Stimulated activated CD8-positive, alpha-beta memory T cell treated with anti-CD3 and anti-CD28 coated beads, Interleukin-15, amount 100 ng/mL, for 24 hours (primary cell): ENCODE measurements at places on chromosomes 6 and 20.

- DNase-seq = no peak
Measured at GRCh38 chr6:44216677-44217331, at the start of gene MYMX. MYMX (plus strand) TSS chr6:44216926; CDS start chr6:44217472, 546 bp downstream.

GRCh38 chr6:35635601-35636597, 52.8 kb downstream of the FKBP5 start:
- no peak for DNase-seq

- no peak for DNase-seq
Measured at GRCh38 chr20:63881451-63882226, 13.3 kb upstream of the DNAJC5 start.

- no peak for DNase-seq
Measured at GRCh38 chr6:73058736-73059135, 166.6 kb downstream of the KHDC1L start.

- no peak for DNase-seq
Measured at GRCh38 chr6:72941751-72942150, 283.5 kb downstream of the KHDC1L start.

DNA sequence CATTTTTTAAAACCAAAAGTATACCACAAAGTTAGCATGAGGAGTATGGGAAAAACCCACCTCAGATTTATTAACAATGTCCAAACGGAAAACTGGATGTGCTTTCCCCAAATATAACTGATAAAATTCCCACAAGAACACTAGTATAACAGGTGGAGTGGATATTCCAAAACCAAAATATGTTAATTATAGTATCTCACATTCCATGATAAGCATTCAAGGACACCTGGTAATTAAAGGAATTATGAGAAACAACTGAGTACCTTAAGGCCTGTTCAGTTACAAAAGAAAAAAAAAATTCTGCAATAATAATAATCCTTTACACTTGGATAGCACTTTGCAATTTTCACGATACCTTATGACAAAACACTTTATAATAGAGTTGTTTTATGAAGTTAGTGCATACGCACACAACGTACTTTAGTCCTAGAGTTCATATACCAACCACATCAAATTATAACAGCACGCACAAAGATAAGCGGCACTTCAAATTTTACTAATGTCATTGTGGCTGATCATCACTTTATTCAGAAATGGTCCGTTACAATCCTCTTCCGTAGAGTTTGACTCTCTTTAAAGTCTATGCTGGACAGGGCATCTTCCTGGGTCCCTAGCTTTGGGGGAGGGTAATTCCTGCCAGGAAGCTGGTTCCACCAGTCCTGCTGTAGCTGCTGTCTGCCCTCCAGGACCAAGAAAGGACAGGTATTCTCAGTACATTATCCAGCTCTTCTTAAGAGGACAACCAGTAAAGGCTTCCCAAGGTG, 1.7 kb downstream of the CDK19 start:
- DNase-seq = no peak

GRCh38 chr6:42427871-42428270, 23.9 kb downstream of the TRERF1 start:
- DNase-seq = no peak

- DNase-seq = no peak
Measured at GRCh38 chr6:151021896-151022295, 156.4 kb downstream of the MTHFD1L start.

DNA sequence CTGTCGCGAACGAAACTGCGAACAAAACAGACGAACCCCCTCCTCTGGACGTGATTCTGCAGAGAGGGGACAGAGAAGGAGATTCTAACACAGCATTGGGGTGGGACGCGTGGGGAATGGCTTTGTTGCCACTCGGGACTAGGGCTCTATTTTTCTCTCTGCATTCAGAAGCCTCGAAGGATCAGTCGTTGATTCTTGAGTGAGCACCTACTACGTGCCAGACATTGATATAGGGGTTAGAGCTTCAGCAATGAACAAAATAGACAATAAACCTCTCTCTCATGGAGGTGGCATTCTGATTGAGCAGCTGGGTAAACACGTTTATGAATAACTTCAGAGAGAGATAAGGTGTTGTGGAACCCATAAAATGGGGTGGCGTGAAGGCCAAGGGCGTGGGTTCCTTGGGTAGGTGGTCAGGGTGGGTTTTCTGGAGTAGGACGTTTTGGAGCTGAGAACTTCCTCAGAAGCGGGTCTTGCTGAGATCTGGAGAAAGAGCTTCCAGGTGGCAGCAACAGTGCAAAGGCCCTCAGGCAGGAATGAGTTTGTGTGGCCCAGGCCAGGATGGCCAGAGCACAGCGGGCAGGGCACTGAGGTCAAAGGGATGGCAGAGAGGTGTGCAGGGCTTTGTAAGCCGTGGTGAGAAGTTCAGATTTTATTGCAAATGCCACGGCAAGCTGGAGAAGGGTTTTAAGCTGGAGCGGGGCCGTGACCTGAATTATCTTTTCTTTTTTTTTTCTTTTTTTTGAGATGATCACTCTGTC, 884 bp downstream of the SLC2A10 start:
- no peak for DNase-seq

DNA sequence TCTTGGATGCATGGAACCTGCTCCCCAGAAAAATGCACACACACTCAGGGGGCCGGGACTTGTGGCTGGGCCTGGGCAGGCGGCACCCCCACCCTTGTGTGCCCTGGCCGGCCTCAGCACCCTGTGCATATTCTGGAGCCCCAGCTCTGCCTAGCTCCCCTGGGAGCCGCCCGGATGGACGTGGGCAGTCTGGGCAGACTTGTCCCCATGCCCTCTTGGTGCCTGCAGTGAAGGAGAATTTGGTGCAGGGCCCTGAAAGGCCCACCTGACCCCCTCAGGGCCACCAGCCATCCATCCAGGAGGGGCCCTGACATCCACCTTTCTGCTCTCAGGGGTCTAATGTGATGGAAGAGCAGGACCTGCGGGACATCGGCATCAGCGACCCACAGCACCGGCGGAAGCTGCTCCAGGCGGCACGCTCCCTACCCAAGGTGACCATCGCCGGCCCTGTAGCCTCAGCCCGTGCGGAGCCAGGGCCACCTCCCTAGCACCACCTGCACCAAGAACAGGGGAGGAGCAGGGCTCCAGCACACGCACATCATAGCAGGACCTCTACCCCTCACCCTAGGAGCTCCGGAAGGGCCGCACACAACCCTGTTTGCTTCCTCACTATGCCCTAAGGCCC, 62.8 kb downstream of the TCP11 start:
- no peak for DNase-seq

- no peak for DNase-seq
Measured at GRCh38 chr6:7204726-7205125, 97.0 kb downstream of the RREB1 start.

DNA sequence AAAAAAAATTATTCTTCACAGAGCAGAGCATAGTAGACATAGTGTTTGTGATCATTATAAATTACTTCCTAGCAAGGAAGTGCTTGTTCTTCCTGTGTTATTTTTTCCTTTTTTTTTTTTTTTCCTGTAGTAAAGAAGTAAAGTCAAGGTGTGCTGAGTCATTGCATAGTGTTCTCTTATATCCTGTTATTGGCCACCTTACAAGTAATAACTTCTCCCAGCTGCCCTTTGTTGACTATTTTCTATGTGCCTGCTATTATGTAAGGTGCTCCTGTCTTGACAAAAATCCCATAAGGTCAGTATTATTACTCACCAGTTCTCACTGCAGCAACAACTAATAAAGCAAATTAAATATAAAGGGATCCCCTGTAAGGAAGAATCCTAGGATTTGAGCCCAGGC, 195.3 kb downstream of the GJA1 start:
- DNase-seq = no peak
